ENCODE measurements at places on chromosomes 2 and 18.

DNA sequence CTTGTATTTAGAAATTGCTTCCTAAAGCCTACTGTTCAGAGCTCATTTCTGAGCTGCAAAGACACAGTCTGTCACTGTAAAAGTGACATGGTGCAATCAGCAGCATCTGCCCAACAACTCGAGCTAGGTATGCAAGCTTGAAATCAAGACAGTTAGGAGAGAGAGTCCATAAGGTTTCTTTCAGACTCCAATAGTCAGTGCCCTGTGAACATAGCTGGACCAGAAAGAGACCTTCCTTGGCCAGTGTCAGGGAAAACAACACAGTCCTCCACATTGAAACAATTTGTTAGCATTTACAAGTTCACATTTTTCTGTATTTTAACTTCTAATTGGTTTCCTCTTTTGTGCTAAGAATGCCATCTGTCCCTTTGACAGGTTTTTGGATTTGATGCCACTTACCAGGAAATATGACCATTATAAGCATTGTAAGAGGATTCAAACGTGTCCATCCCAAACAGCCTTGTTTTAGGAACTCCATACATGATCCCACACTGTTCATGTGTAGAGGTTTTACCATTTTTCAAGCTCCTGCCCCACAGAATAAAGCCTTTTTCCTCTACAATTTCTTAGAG lies 8.9 kb upstream of the MYCN start:
- no peak for DNase-seq

DNA sequence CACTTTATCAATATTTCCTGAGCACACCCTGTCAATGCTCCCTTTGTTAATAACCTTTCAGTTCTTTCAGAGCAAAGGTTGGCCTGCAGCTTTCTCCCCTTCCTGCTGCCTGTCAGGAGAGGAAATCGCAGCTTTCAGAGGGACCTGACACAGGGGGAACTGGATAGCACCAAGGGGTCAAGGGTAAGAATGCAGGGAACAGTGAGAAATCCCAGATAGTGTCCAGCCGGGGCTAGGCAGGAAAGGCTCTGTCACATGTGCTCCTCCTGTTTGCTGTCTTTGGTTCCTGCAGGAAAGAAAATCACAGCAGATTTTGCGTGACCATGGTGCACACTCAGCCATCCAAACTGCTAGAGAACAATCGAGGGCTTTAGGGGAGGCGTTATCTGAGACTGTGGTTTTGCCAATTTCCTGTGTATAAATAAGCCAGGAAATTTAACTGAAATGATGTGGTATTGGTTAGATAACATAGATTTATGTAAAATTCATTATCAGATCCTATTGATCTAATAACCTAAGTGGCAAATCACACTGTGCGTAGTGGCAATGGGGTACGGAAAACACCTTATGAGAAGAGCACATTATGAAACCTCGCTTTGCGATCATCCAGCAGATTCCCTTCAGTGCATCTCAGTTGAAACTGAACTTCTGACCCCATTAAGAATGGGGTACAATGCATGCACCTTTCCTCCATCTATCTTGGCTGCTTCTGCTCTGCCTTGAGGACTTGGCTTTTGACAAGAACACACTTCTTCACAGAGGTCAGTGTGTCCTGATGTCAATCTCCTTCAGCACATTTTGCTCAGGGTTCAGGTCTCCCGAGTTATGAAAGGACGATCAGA lies 178.0 kb downstream of the ICOS start:
- no peak for DNase-seq

DNA sequence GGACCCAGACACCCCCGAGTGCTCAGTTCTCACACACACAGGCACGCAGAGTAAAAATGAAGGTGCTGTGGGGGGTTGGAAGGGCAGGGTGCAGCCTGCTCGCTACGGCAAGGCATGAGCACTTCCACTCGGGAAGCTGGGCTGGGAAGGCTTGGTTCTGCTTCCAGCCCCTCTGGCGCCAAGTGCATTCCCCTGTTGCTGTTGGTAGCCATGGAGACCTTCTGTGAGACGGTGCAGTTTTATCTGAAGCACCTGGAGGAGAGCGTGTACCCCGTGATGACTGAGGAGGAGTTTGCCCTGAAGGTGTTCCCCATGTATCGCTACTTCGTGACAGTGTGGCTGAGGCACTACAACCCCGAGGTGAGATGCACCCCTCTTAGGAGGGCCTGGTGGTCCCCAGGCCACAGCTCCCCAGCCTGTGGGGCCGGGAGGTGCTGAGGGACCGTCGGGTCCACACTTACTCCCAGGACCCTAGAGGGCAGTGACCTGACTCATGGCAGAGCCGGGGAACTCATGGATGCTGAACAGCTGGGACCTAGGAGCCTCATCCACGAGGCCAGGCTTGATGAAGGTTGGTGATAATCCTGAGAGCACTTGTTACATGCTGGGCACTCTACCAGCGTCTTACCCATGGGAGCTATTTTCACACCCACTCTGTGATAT lies 15.5 kb downstream of the MROH2A start:
- no peak for DNase-seq

DNA sequence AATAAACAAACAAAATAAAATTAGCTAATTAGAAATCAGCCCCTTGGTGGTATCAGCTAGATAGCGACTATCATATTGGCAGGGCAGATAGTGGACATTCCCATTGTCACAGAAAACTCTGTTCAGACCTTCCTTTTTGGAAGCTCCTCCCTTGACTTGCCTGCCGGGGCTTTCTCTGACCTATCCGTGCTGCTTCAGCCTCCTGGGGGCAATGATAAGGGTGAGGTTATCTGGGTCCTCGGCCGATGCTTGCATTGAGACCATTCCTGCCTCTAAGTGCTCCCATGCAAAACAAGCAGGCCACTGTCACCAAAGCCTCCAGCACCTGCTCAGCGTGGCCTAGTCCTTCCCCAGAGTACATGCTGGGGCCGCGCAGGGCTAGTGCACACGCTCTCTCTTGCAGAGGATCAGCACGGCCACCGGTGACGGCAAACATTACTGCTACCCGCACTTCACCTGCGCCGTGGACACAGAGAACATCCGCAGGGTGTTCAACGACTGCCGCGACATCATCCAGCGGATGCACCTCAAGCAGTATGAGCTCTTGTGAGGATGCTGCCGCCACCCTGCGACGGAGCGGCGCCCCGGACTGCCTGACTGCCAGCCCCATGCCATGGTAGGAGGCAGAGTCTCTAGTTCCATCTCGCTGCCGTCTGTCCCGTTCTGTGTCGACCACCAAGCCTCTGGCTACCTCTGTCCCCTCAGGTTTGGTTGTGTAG lies 27.4 kb downstream of the MPPE1 start:
- no peak for DNase-seq

- DNase-seq, result no peak
These were observed 68.5 kb downstream of the ZEB2 start for GRCh38 chr2:144451443-144451842.

Data from stimulated activated naive B cell treated with anti-CD40 and anti-IgM and Interleukin-4, amounts not matched to agents 10 μg/mL and 1 μg/mL and 100 μg/mL, for 72 hours (primary cell).